RWPE1 (cell line): ENCODE measurements at places on chromosomes 6 and 20.

DNA sequence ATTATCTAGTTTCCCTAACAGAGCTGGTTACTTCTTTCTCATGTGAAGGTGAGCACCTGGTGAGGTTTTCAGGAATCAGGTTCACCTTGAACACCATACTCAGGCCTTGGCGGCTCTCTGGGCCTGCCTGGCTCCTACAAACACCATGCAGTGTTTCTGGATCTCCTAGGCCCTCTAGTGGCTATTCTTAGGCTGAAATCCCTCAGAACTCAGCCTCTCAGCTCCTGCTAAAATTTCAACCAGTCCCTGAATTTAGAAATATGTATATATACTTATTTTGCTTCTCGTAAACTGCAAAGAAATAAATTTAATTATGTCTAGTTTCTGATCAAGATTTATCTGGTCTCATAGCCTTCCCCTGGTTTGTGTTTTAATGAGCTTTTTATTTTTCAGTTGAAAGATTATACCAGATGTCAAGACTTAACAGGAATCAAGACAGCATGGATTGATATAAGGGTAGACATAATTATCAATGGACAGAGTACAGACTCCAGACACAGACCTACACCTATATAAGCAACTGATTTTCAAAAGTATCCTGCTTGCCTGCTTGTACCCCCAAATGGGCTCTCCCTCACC is 55.9 kb downstream of the ANKEF1 start:
- peak; percentile 64 for DNase-seq

- DNase-seq: no peak
Observed at GRCh38 chr20:44684047-44684967, 30.9 kb upstream of the CCN5 start.

- no peak for DNase-seq
Observed at GRCh38 chr6:20352346-20352745, 49.3 kb upstream of the E2F3 start.

GRCh38 chr20:50336661-50337060 is 146.0 kb downstream of the CEBPB start:
- no peak for DNase-seq
